ENCODE measurements at places on chromosomes 5 and 9.
A peak's percentile ranks its signal among the peaks of the same experiment; 100 is the strongest.

GRCh38 chr9:134052491-134052890 lies 15.3 kb downstream of the BRD3 start:
- H3K4me1 ChIP-seq = no peaks in the 10 kb centered on the region
- no peak for DNase-seq
- no peak overlapping the region for H3K4me3 ChIP-seq
- H3K36me3 ChIP-seq = peaks cover 11% of the 10 kb centered on the region

DNA sequence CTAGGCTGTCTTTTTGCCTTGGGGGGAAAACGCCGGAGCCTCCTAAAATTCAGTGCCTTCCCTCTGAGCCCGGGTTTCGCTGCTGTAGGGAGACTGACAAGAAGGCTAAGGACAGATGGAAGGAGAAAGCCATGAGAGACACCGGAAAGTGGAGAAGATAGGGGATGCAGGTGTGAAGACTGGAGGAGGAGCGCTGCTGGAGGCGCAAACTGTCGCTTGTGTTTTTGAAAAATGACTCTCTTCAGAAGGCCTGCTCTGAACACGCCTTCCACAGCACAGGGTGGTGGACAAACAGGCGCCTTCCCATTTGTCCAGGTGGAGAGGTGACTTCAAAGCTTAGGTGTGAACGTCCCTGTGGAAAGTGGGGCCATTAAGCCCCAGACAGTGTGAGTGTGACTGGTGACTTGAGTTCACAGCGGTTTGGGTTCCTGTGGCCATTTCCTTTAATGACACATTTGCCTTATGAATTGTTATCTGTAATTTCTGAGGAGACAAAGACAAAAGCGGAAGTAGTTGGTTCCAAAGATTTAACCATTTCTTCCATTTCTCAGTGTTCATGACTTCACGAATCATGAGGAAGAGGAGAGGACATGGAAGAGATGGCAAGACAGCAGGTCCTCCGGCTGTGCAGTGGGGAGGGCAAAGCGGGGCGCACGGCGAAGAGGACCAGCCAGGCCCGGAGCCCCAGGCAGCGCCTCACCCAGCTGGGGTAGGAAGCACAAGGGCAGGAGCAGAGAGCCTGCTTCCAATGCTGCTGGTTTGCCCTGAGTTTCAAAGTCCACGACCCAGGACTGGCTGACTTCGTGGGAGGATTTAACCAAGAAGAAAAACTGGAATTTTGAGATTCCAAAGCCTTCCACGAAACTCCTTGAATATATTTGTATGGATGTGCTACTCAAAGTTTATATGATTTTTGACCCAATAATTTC lies 27.8 kb upstream of the SEMA4D start:
- H3K36me3 ChIP-seq = peaks cover 12% of the 10 kb centered on the region
- no peaks in the 10 kb centered on the region for H3K27me3 ChIP-seq
- H3K27ac ChIP-seq = peak overlapping the region; percentile 36
- H3K4me3 ChIP-seq = no peak overlapping the region

- H3K4me1 ChIP-seq = no peaks in the 10 kb centered on the region
- no peak overlapping the region for H3K27ac ChIP-seq
- H3K4me3 ChIP-seq = no peak overlapping the region
- no peaks in the 10 kb centered on the region for H3K36me3 ChIP-seq
Observed at GRCh38 chr5:87899721-87900131, 368.9 kb downstream of the TMEM161B start.

- H3K4me1 ChIP-seq = peaks cover 37% of the 10 kb centered on the region
- peak overlapping the region; percentile 99 for H3K4me3 ChIP-seq
- no peak for DNase-seq
- H3K36me3 ChIP-seq = peaks cover 21% of the 10 kb centered on the region
- H3K27ac ChIP-seq = peak overlapping the region; percentile 95
- H3K27me3 ChIP-seq = no peaks in the 10 kb centered on the region
Observed at GRCh38 chr5:112975721-112976431, 722 bp upstream of the DCP2 start.

- H3K4me3 ChIP-seq = no peak overlapping the region
- no peak overlapping the region for H3K27ac ChIP-seq
- peaks cover 65% of the 10 kb centered on the region for H3K36me3 ChIP-seq
- H3K27me3 ChIP-seq = no peaks in the 10 kb centered on the region
- no peak for DNase-seq
Observed at GRCh38 chr5:465591-466403, 22.8 kb downstream of the EXOC3 start.

- peaks cover 11% of the 10 kb centered on the region for H3K27me3 ChIP-seq
- H3K27ac ChIP-seq = no peak overlapping the region
- no peak for DNase-seq
- H3K36me3 ChIP-seq = no peaks in the 10 kb centered on the region
- no peaks in the 10 kb centered on the region for H3K4me1 ChIP-seq
Observed at GRCh38 chr9:35357826-35358225, 132.1 kb upstream of the RUSC2 start.

GRCh38 chr5:10539687-10539998 lies 24.2 kb upstream of the ANKRD33B start:
- DNase-seq = no peak
- H3K27me3 ChIP-seq = peaks cover 26% of the 10 kb centered on the region
- peaks cover 17% of the 10 kb centered on the region for H3K4me1 ChIP-seq
- no peak overlapping the region for H3K4me3 ChIP-seq
- H3K36me3 ChIP-seq = no peaks in the 10 kb centered on the region

DNA sequence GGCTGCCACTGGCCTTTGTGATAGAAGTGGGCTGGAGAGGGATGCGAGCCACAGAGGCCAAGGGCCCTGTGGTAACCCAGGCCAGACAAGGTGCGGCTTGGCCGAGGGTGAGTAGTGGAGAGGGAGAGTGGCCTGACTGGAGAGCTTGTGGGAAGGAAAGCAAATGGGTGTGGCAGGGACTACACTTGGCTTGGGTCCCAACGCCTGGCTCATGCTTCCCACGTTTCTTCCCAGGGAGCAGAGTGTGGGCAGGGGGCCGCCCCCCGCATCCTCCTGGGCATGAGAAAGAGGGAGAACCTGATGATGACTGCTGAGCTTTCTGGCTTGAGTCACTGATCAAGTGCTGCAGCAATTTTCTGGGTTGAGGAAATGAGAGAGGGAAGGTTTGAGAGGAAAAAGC lies 95.7 kb downstream of the ANKH start:
- H3K4me1 ChIP-seq = peaks cover 12% of the 10 kb centered on the region
- H3K27ac ChIP-seq = no peak overlapping the region
- no peak for DNase-seq
- no peaks in the 10 kb centered on the region for H3K27me3 ChIP-seq
- H3K36me3 ChIP-seq = peaks cover 13% of the 10 kb centered on the region

GRCh38 chr5:98453296-98453695 lies 320.2 kb upstream of the RGMB start:
- H3K4me3 ChIP-seq = no peak overlapping the region
- H3K4me1 ChIP-seq = no peaks in the 10 kb centered on the region
- no peak overlapping the region for H3K27ac ChIP-seq
- no peaks in the 10 kb centered on the region for H3K36me3 ChIP-seq
- no peaks in the 10 kb centered on the region for H3K27me3 ChIP-seq

- H3K4me1 ChIP-seq = peaks cover 57% of the 10 kb centered on the region
- no peak overlapping the region for H3K4me3 ChIP-seq
- H3K27ac ChIP-seq = peak overlapping the region; percentile 73
Observed at GRCh38 chr5:171965745-171966144, 40.7 kb downstream of the FBXW11 start.

DNA sequence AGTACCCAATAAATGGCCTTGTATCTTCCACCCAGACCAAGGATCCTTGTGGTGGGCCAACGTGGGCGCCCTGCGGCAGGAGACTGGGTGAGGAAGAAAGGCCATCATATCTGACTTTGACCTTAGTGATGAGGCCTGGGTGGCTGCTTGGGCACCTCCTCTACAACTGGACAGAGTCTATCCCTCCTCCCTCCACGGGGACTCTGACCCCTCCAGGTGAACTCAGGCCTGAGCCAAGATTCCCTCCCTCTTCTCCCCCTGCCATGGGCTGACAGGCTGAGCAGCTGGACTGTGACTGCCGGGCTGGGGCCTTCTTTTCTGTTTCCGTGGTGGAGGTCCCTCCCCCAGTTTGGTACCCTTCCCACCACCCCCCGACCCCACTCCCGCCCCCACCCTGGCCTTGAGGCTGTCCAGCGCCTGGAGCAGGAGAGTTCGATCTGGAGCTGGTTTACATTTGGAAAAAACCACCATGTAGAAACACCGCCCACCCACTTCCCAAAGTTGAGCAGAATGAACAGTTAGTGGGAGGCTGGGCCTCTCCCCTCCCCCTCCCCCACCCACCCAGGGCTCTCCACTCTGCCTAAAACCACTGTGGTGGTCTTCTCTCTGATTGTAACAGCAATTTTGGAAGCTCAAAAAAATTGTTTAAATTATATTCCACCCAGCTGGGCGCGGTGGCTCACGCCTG lies 1.2 kb upstream of the PHYHD1 start:
- H3K4me3 ChIP-seq = no peak overlapping the region
- H3K4me1 ChIP-seq = peaks cover 4% of the 10 kb centered on the region
- no peaks in the 10 kb centered on the region for H3K27me3 ChIP-seq
- no peak for DNase-seq
- H3K27ac ChIP-seq = no peak overlapping the region
- H3K36me3 ChIP-seq = peaks cover 30% of the 10 kb centered on the region

DNA sequence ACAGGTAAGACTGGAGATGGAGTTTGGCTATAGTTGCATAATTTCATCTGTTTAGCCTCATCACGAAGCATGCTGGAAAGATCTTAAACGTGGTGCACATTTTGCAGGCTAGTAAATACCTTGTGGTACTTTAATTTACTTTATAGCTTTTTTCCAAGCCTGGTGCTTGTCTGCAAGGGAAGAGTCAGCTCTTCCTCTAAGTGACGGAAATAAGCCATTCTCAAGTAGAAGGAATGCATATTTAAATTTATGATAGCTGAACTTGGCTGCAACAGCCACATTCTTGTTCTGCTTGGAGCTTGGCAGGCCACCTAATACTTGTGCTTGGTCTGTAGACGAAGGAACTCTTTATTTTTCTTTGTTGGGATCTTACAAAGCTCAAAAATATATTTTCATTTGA lies 188.0 kb upstream of the PIK3R1 start:
- H3K36me3 ChIP-seq = no peaks in the 10 kb centered on the region
- no peaks in the 10 kb centered on the region for H3K27me3 ChIP-seq
- H3K4me3 ChIP-seq = no peak overlapping the region

DNA sequence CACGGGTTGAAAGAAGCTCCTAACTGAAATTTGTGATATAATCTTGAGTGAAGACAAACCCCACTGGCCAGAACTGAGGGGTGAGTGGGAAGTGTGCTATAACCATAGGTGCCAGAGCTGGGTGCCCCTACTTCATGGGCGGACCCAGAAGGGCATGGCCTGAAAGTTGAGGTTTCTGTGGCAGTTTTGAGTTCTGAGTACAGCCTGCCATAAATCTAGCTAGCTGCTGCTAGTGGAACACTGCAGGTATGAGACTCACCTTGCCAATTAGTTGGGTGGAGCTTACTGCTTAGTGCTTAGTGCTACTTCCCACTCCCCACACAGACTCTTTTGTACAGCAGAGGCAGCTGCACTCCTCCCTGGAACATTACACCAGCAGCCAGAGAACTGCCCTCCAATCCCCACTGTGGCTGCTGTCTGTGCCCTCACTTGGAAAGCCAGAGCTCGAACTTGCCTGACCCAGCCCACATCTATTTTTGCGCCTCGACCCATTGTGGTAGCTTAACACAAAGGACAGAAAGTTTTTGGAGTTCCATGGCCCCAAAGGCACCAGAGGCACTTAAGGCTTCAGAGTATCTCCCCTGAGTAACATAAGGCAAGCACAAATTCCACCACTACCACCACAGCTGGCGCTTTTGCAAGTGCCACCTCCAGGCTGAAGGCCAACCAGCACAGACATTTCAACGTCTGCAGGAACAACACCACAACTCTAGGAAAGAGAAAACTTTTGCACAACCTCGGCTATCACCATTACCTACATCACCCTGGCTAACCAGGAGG lies 27.1 kb upstream of the PTGER4 start:
- peaks cover 75% of the 10 kb centered on the region for H3K4me1 ChIP-seq
- H3K36me3 ChIP-seq = peaks cover 24% of the 10 kb centered on the region
- no peak for DNase-seq

GRCh38 chr5:125655156-125655555 lies 768.1 kb upstream of the GRAMD2B start:
- no peaks in the 10 kb centered on the region for H3K27me3 ChIP-seq
- H3K27ac ChIP-seq = no peak overlapping the region
- no peak overlapping the region for H3K4me3 ChIP-seq
- H3K36me3 ChIP-seq = no peaks in the 10 kb centered on the region

- H3K4me1 ChIP-seq = peaks cover 6% of the 10 kb centered on the region
- no peak overlapping the region for H3K4me3 ChIP-seq
- no peaks in the 10 kb centered on the region for H3K36me3 ChIP-seq
Observed at GRCh38 chr9:121784731-121785411, 133.4 kb downstream of the DAB2IP start.

DNA sequence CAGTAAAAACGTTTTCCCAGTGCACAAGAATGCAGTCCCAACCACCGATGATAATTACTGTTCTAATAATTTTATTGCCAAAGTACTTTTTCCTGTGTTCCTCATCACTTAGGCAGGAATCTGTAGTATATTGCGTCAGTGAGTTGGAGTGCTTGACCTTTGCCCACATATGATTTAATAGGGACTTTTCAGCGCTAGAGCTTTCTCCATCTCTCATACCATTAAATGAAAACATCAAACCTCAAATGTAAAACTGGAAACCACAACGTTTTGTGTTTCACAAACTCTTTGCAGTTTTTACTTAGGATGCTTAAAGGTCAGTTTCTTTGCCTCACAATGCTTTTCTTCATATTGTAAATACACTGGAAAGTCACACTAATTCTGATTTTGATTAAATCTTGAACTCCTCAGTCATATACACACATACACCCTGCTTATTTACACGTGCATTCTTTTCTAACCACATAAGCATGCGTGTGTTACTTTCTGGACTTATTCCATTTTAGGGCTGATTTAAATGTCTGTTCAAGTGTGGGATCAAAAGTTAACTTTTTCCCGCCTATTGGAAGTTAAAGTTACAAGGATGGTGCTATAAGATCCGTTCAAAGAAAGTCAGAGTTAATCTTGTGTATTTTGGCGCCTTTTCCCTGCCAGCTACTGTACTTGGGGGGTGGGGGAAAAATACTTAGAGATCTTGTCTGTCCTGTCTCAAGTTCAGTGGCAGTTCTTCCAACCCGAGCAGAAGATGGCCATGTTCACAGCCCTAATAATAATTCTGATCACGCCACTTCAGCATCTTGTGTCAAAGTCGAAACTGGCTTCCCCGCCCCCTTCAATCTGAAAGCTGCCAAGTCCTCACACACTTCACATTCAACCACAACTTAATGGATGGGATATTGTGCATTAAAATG lies 6.6 kb upstream of the NFIB start:
- H3K27ac ChIP-seq = no peak overlapping the region
- peaks cover 68% of the 10 kb centered on the region for H3K27me3 ChIP-seq
- peak overlapping the region; percentile 63 for H3K4me3 ChIP-seq

GRCh38 chr9:12922224-12922866 lies 147.5 kb downstream of the LURAP1L start:
- DNase-seq = no peak
- H3K4me1 ChIP-seq = no peaks in the 10 kb centered on the region
- H3K36me3 ChIP-seq = no peaks in the 10 kb centered on the region
- no peaks in the 10 kb centered on the region for H3K27me3 ChIP-seq

GRCh38 chr5:136424835-136425584 lies 59.7 kb upstream of the TRPC7 start:
- peak; percentile 21 for DNase-seq
- no peaks in the 10 kb centered on the region for H3K4me1 ChIP-seq
- H3K27ac ChIP-seq = no peak overlapping the region
- no peaks in the 10 kb centered on the region for H3K36me3 ChIP-seq

All from activated T-helper 2 cell treated with anti-CD3 and anti-CD28 coated beads, Interferon-gamma antibody, Interleukin-2, Interleukin-4, amounts not matched to agents 10 μg/mL and 5 μg/mL and 100 μg/mL, durations not matched to agents 14 hours and 24 hours and 36 hours (primary cell).